ENCODE measurements at places on chromosomes 16 and 17.

GRCh38 chr17:68662479-68662878, 61.3 kb upstream of the FAM20A start:
- DNase-seq = no peak

DNA sequence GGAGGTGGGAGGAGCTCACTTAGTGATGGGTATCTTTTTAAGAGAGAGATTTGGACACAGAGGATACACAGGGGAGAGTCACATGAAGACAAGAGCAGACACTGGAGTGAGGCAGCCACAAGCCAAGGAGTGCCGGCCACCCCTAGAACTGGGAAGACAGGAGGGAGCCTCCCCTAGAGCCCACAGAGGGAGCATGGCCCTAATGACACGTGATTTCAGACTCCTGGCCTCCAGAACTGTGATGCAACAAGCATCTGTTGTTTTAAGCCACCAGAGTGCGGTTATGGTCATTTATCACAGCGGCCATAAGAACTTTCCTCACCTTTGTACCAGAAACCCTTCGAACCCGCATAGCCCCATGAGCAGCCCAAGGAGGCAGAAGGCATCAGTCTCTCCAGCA, 33.3 kb downstream of the SLC38A8 start:
- DNase-seq = no peak

- no peak for DNase-seq
Measured at GRCh38 chr17:56636265-56636664, 42.8 kb downstream of the NOG start.

GRCh38 chr16:17770104-17770503, 299.3 kb upstream of the XYLT1 start:
- no peak for DNase-seq

DNA sequence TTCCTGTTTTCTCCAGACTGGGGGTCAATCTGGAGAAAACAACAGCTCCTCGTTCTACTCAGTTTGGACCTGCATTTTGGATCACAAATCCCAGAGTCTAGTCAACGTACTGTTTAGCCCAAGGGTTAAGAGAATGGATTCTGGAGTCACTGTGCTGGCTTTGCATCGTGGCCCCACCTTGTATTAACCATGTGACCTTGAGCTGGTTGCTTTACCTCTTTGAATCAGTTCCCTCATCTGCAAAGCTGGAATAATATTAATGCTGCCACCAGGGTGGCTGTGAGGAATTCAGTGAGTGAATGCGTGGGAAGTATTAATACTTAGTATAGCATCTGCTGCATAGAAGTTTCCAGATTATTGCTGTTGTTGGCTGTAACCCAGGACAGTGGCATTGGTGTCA, 11.3 kb upstream of the DHRS7C start:
- no peak for DNase-seq

DNA sequence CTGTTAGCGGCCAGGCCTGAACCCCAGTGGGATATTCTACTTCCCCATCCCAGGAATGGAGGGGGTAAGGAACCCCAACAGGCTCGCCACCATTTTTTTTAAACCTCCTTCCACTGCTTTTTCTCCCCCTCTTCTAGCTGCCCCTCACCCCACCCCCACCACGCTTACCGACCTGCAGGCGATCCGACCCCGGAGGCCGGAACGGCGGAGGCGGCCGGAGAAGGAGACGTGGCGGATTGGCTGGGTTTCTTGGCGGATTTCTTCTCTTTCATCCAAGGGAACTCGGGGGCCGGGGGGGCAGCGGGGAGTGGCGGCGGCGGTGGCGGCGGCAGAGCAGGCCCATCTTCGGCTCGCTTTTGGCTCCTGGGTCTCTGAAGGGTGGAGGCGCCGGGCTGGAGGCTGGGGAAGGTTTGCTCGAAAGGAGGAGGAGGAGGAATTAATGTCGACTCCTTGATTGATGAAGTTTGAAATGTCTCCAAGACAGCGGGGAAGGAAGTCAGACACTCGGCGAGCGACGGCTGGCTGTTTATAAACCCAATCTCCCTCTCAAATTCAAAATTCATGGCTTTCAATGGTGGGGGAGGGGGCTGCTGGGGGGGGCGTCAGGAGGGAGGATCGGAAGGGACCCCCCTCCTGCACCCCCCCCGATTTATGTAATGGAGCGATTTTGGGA, 424 bp downstream of the HOXB2 start:
- DNase-seq = no peak

Data from head of caudate nucleus (tissue), 42 donors.